Endodermal cell (in vitro differentiated cells): ENCODE measurements at places on chromosomes 5 and 9.
A peak's percentile ranks its signal among the peaks of the same experiment; 100 is the strongest.

GRCh38 chr5:9559965-9560364 is 14.1 kb upstream of the SEMA5A start:
- H3K4me1 ChIP-seq: peaks cover 7% of the 10 kb centered on the region
- no peaks in the 10 kb centered on the region for H3K27me3 ChIP-seq
- no peaks in the 10 kb centered on the region for H3K36me3 ChIP-seq
- no peak for DNase-seq
- no peak overlapping the region for H3K4me3 ChIP-seq
- H3K27ac ChIP-seq: no peak overlapping the region

DNA sequence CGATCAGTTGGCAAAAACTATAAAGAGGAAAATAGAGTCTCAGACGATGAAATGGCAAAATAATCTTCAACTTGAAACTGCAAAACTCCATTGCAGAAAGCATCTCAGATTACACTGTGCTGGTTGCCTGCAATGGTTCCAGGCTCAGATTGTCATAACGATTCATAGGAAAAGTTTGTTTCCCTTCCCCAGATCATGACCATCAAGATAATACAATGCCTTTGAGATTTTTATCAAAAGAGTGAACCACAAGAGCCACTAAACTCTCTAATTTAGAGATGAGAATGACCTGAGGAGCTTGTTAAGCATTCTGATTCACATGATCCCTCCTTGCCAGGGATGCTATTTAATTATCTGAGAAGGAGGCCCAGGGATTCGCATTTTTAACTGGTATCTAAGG is 52.6 kb upstream of the ITGA1 start:
- H3K36me3 ChIP-seq: no peaks in the 10 kb centered on the region
- H3K27ac ChIP-seq: no peak overlapping the region
- H3K4me3 ChIP-seq: no peak overlapping the region
- no peaks in the 10 kb centered on the region for H3K4me1 ChIP-seq

GRCh38 chr5:28254846-28255245 is 1216.5 kb upstream of the CDH9 start:
- DNase-seq: no peak
- no peak overlapping the region for H3K27ac ChIP-seq
- no peak overlapping the region for H3K4me3 ChIP-seq
- H3K36me3 ChIP-seq: no peaks in the 10 kb centered on the region

- H3K27ac ChIP-seq: no peak overlapping the region
- H3K27me3 ChIP-seq: no peaks in the 10 kb centered on the region
- no peak overlapping the region for H3K4me3 ChIP-seq
- no peak for DNase-seq
These were observed 97.6 kb upstream of the CDH10 start for GRCh38 chr5:24742334-24742733.

DNA sequence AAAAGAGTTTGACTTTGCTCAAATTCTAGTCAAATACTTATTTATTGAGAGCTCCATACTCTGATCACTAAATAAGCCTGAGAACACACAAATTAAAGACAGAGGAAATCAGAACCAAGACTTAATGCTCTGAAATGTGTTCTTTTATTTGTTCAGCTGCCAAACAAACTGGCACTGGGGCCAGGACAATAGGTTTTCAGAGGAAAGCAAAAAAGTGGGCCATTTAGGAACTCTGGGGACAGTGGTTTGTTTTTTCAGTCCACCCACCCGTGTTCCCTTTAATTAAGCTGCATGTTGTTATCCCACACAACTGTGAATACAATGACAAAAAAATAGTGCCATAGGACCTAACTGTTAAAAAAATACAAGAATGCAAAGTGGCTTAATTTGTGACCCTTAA is 95.4 kb upstream of the RETREG1 start:
- H3K36me3 ChIP-seq: peaks cover 57% of the 10 kb centered on the region
- no peaks in the 10 kb centered on the region for H3K27me3 ChIP-seq
- no peaks in the 10 kb centered on the region for H3K4me1 ChIP-seq
- H3K4me3 ChIP-seq: no peak overlapping the region
- H3K27ac ChIP-seq: peak overlapping the region; percentile 91
- DNase-seq: no peak

- H3K4me3 ChIP-seq: no peak overlapping the region
- H3K27me3 ChIP-seq: no peaks in the 10 kb centered on the region
- H3K27ac ChIP-seq: no peak overlapping the region
- H3K4me1 ChIP-seq: peaks cover 6% of the 10 kb centered on the region
- H3K36me3 ChIP-seq: no peaks in the 10 kb centered on the region
These were observed 5.3 kb downstream of the SLC36A3 start for GRCh38 chr5:151298063-151298855.

DNA sequence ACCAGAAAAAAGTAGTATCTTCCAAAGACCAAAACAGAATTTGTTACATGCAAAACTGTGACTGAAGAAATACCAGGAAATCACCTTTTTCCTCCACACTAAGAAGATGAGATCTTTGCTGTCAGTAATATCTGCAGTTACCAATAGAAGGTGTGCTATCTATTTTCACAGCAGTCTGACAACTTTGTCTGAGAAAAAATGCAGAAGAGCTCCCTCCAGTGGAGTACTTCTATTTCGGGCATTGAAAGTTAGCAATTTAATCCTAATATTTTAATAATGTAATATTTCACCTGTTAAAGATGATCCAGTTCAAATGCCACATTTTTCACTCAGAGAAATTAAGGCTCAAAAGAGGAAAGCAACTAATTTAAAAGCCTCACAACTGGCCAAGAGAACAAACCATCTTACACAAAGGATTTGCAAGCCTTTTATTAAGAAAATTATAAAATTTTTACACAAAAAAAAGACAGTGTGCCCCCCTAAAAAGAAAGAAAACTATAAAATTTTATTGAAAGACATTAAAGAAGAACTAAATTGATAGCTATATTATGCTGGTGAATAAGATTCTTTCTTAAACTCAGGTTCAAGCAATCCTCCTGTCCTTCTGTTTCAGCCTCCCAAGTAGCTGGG is 50.6 kb downstream of the DEPDC1B start:
- H3K4me1 ChIP-seq: no peaks in the 10 kb centered on the region
- no peaks in the 10 kb centered on the region for H3K27me3 ChIP-seq
- no peak overlapping the region for H3K27ac ChIP-seq
- DNase-seq: no peak
- H3K4me3 ChIP-seq: no peak overlapping the region

GRCh38 chr5:151812757-151813309 is 41.1 kb downstream of the G3BP1 start:
- H3K4me1 ChIP-seq: peaks cover 9% of the 10 kb centered on the region
- no peak for DNase-seq
- no peak overlapping the region for H3K4me3 ChIP-seq
- H3K36me3 ChIP-seq: peaks cover 97% of the 10 kb centered on the region
- H3K27me3 ChIP-seq: no peaks in the 10 kb centered on the region

- H3K4me1 ChIP-seq: no peaks in the 10 kb centered on the region
- no peak overlapping the region for H3K4me3 ChIP-seq
- no peaks in the 10 kb centered on the region for H3K36me3 ChIP-seq
- no peaks in the 10 kb centered on the region for H3K27me3 ChIP-seq
These were observed 210.3 kb upstream of the TBC1D2 start for GRCh38 chr9:98465799-98466198.

GRCh38 chr9:126403397-126403796 is 76.8 kb downstream of the MVB12B start:
- no peaks in the 10 kb centered on the region for H3K27me3 ChIP-seq
- peaks cover 5% of the 10 kb centered on the region for H3K36me3 ChIP-seq
- no peak for DNase-seq
- H3K4me3 ChIP-seq: no peak overlapping the region
- peaks cover 3% of the 10 kb centered on the region for H3K4me1 ChIP-seq

GRCh38 chr5:16953729-16954128 is 17.6 kb upstream of the MYO10 start:
- H3K36me3 ChIP-seq: no peaks in the 10 kb centered on the region
- no peak overlapping the region for H3K4me3 ChIP-seq
- H3K27me3 ChIP-seq: no peaks in the 10 kb centered on the region
- no peak overlapping the region for H3K27ac ChIP-seq

DNA sequence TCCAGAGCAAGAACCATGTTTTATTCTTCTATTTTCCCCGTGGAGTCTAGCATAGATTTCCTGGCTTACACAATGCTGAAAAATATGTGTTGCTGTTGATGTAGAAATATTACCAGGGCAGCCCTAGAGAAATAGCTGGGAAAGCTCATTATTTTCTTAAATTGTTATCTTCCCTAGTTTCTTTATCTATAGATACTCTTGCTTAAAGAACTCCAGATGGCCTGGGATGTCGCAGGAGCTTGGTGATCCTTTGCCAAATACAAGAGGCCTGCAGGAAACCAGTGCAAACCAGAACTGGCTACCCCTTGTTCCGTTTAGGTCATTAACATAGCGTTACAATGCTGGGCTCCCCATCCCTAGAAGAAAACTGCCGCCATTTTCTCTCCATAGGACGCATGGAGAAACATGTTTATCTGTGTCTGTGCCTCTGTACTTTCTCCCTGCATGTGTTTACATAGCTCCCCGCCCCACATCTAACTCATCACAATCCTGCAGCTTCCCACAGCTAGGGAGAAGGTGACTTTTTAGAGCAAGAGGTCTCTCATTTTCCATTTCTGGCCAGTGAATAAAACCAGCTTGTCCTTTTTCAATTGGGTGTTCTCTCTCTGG is 6.4 kb downstream of the PRLR start:
- no peak for DNase-seq
- no peak overlapping the region for H3K27ac ChIP-seq
- H3K4me3 ChIP-seq: no peak overlapping the region
- no peaks in the 10 kb centered on the region for H3K27me3 ChIP-seq
- H3K36me3 ChIP-seq: no peaks in the 10 kb centered on the region

GRCh38 chr9:97411440-97411788 is 482 bp upstream of the TDRD7 start:
- no peak for DNase-seq
- no peaks in the 10 kb centered on the region for H3K27me3 ChIP-seq
- H3K36me3 ChIP-seq: no peaks in the 10 kb centered on the region
- H3K4me3 ChIP-seq: peak overlapping the region; percentile 93
- H3K27ac ChIP-seq: no peak overlapping the region

DNA sequence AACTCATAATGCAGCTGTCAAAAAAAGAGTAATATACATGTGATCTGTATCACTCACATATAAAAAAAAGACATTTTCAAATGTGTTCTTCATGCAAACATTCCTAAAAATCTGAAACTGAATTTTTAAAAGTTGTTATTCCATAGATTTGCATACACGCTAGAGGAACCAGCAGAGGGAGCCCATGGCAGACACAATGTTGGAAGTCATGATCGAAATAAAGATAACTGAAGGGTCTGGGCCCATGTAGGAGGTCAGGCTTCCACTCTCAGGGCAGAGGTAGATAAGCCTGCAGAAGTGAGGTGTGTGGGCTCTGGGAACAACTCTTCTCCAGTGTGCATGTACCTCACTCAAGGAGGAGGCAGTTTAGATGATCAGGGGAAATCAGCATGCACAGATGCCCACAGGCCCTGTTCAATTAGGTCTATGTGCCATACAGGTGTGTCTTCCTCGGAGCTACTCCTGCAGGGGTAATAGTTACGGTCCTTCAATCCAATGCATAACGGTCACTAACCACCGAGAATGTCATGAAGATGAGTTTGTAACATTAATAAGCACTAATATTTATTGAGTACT is 208.6 kb downstream of the EPB41L4A start:
- H3K4me1 ChIP-seq: peaks cover 2% of the 10 kb centered on the region
- peaks cover 17% of the 10 kb centered on the region for H3K27me3 ChIP-seq
- H3K4me3 ChIP-seq: no peak overlapping the region
- H3K36me3 ChIP-seq: no peaks in the 10 kb centered on the region
- peak; percentile 77 for DNase-seq

- no peak overlapping the region for H3K27ac ChIP-seq
- no peak overlapping the region for H3K4me3 ChIP-seq
- H3K27me3 ChIP-seq: no peaks in the 10 kb centered on the region
These were observed 21.3 kb upstream of the MEGF9 start for GRCh38 chr9:120735415-120736126.

DNA sequence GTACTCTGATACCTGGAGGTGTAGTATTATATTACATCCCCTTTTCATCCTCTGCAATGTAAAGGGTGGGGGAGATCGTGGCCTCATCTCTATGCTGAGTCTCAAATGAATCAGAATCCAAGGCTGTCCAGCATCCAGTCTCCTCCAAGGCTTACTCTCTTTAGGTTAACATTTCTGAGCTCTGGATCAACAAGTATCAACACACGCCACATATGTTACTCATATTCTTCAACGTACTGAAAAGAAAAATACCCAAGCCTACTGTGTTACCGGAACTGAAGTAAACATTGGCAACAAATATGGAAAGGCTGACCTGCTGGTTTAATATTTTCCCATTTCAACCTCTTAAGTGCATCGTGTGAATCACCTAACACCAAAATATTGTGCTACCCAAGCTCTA is 241.8 kb downstream of the GAS1 start:
- no peak overlapping the region for H3K27ac ChIP-seq
- H3K4me3 ChIP-seq: no peak overlapping the region

- no peaks in the 10 kb centered on the region for H3K4me1 ChIP-seq
- no peak for DNase-seq
- H3K27me3 ChIP-seq: peaks cover 81% of the 10 kb centered on the region
- H3K27ac ChIP-seq: no peak overlapping the region
- no peak overlapping the region for H3K4me3 ChIP-seq
These were observed 593.7 kb upstream of the KLF4 start for GRCh38 chr9:108083160-108083750.

DNA sequence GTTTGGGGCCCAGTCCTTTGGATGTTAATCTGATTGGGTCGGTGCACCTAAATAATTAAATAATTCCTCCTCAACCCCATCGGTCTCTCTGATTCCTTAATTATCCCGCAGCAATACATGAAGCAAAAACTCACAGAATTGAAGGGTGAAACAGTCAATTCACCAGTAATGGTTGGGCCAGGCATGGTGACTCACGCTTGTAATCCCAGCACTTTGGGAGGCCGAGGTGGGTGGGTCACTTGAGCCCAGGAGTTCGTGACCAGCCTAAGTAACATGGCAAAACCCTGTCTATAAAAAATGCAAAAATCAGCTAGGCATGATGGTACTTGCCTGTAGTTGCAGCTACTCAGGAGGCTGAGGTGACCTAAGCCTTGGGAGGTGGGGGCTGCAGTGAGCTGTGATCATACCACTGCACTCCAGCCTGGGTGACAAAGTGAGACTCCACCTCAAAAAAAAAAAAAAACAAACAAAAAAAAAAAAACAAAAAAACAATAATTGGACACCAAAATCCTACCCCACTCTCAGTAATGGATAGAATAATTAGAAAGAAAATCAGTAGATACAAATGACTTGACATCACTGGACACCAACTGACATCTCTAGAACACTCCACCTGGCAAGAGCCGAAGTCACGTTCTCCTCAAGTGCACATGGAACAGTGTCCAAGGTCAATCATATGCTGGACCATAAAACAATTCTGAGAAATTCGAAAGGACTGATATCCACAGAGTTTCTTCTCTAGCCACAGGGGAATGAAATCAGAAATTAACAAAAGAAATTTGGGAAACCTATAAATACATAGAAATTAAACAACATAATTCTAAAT is 5.3 kb downstream of the ABO start:
- H3K4me1 ChIP-seq: no peaks in the 10 kb centered on the region
- H3K27ac ChIP-seq: no peak overlapping the region
- H3K4me3 ChIP-seq: no peak overlapping the region
- peaks cover 27% of the 10 kb centered on the region for H3K27me3 ChIP-seq
- DNase-seq: no peak
- H3K36me3 ChIP-seq: no peaks in the 10 kb centered on the region
